ENCODE measurements at places on chromosomes 16 and 17.

- DNase-seq = no peak
These were observed 14.8 kb upstream of the ADCY7 start for GRCh38 chr16:50251375-50252081.

DNA sequence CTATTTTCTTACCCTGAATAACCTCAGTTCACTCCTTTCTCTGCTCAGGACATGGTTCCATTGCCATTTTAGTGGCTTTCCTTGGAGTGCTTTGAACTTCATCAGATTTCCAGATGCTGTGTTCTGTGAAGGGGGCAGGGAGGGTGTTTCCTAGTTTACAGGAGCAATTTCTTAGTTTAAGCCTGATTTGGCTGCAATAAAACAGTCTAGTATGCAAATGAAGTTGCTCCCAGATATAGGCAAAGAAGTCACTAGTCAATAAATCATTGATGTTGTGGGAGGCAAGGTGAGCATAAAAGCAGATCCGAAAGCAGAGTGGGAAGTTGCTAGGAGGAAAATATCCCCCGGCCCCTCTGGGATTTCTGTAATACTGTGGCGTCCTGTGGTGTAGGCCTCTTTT is 202.3 kb downstream of the HS3ST4 start:
- DNase-seq = no peak

DNA sequence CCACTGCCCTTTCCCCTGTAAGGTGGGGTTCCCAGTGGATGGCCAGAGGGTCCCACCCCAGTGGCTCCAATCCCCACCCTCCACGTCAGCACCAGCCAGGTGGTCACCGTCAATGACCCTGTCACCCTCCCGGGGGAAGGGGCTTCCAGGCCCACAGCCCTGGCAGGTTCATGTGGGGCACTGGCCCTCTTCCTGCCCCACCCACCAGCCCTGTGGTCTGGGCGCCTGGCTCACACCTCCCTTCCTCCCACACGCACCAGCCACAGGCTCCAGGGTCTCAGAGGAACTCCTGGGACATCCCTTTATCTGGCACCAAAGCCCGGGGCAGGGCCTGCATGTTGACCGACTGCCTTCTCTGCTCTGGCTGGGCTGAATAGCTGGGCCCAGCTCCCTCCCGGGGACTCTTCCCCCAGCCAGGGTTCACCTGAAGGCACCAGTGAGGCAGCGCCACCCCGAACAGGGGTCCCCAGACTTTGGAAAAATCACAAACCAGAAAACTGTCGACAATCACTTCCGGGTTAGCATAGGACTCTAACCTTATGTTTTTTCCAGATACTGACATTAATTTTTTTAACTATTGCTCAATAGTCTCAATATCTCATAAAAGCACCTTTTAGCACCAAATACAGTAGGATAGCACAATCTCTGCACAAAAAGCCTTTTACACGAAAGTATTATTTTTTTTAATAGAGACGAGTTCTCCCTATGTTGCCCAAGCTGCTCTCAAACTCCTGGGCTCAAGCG is 21.9 kb upstream of the ZC3H18 start:
- no peak for DNase-seq

DNA sequence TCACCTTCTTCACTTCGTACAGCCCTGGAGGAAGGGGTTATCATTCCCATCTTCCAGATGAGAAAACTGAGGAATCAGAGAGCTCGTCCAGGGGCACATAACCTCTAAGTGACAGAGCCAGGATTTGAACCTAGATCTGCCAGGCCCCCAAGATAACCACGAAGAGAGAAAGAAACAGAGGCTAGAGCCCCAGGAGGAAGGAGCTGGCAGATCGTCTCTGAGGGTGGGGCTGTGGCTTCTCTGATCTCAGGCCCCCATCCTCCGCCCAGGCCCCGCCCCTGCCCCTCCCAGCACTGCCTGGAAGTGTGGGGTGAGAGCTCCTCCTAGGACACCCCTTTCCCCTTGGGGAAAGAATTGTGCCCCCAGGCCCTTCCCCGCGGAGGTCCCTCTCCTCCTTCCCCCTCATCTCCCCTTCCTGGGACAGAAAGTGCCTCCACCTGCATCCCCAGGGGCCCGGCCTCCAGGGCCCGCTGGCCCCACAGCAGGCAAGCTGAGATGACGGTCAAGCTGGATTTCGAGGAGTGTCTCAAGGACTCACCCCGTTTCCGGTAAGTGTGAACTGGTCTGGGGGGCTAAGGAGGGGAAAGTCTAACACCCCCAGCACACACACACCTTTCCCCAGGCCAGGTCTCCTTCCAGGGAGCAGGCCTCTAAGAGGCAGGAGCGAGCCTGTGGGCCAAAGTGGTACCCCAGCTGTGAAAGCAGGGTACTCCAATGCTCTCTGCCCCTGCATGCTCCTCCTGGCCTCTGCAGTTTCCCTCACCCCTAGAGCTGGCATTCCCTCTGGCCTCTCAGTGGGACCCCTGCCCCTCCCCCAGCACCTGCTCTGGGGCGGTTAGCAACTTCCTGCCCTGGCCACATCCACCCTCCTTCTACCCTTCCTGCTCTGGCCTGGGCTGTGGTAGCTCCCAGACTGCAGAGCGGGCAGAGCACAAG is at the start of gene ACAP1:
Gene ACAP1 (plus strand): TSS at position 290 of the 936 bp plus-strand sequence. CDS start 206 bp downstream, at position 496.
- DNase-seq = peak; percentile 85

DNA sequence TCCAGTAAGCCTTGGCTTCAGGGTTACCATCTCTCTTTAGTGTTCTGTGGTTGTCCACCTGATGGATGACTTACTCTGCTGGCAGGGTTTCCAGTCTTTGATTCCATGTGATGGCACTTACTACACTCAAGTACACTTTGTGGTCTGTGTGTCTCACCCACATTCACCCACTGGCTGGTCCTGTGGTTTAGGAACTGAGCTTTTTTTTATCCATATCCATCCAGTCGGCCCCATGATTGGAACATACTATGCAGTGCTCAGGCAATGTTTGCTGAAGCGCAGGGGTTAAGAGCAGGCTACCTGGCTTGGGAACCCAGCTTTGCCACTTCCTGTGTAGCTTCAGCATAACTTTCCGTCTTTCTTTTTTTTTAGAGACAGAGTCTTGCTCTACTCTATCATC is 2.8 kb upstream of the FUS start:
- peak; percentile 23 for DNase-seq

- DNase-seq = peak; percentile 19
These were observed 27.9 kb upstream of the OR4D1 start for GRCh38 chr17:58120195-58120822.

- DNase-seq = no peak
These were observed 2.2 kb downstream of the HEATR9 start for GRCh38 chr17:35866341-35866950.

DNA sequence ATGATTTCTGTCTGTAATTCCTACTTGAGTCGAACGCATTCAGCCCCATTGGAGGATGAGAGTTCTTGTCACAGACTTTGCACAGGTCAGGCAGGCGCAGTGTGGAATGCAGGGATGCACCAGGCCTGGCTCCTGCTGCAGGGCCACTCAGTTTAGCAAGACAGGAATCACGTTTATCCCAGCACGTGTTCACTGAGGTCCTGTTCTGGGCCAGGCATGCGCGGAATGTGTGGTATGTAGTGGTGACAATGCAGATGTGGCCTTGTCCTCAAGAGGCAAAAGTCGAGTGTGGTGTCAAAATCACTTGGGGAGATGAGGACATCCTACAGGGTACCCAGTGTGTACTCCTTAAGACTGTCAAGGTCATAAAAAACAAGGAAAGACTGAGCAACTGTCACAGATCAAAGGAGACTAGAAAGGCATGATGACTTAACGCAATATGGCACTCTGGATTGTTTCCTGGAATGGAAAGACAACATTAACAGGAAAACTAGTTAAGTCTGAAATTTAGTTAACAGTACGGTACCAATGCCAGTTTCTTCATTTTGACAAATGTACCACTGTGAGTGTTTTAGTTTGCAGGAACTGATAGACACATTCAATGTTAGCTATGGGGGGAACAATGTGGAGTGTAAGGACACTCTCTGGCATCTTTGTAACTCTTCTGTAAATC is 121.5 kb upstream of the ADAMTS18 start:
- DNase-seq = no peak

GRCh38 chr16:9334103-9334502 is 242.7 kb downstream of the HAPSTR1 start:
- no peak for DNase-seq

- DNase-seq = no peak
These were observed 33.0 kb downstream of the MPRIP start for GRCh38 chr17:17075125-17075781.

- DNase-seq = no peak
These were observed 2.5 kb upstream of the ARHGAP23 start for GRCh38 chr17:38425744-38426143.

DNA sequence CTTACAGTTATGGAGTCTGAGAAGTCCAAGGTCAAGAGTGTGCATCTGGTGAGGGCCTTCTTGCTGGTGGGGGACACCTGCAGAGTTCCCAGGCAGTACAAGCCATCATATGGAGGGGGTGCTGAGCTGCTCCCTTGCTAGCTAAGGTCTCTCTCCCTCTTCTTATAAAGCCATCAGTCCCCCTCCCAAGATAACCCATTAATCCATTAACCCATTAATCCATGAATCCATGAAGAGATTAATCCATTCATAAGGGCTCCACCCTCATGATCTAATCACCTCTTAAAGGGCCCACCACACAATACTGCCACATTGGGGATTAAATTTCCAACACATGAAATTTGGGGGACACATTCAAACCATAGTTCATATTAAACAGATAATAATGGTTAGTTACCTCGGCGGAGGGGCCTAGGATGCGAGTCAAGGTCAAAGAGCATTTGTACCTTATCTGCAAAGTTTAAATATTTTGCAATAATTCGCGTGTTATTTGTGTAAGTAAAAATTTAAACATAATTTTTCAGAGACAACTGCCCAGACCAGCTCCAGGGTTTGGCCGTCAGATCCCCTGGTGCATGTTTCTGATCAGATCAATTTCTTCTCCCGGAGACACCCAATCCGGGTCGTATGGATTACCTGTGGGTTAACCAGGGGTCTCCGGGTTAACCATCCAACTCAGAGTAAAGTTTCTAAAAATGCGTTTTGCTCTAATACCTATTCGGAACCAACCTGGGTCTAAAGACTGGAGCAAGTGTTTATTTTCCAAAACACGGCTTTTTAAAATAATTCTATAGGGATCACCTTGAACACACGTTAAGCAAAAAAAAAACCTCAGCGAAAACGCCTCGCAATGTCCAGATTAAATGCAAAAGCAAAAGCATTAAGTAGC is 740 bp upstream of the POLR3E start:
- no peak for DNase-seq

- peak; percentile 11 for DNase-seq
These were observed 81.8 kb downstream of the C16orf78 start for GRCh38 chr16:49455181-49455990.

DNA sequence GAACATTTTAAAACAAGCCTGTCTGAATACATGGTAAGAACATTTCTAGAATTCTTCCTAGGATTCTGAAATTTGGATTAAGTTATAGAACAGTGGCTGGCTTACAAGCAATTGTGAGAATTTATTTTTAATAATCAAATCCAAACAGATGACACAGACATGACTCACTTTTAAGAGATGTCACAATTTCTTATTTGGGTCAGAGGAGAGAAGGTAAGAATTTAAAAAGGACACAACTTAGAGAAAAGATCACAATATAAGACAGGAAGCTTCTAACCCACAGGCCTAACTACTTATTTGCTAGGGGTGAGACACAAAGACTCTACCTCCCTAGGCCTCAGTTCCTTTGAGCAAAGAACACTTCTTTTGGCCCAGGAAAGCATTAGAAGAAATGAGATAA is 32.7 kb downstream of the ZZEF1 start:
- no peak for DNase-seq

DNA sequence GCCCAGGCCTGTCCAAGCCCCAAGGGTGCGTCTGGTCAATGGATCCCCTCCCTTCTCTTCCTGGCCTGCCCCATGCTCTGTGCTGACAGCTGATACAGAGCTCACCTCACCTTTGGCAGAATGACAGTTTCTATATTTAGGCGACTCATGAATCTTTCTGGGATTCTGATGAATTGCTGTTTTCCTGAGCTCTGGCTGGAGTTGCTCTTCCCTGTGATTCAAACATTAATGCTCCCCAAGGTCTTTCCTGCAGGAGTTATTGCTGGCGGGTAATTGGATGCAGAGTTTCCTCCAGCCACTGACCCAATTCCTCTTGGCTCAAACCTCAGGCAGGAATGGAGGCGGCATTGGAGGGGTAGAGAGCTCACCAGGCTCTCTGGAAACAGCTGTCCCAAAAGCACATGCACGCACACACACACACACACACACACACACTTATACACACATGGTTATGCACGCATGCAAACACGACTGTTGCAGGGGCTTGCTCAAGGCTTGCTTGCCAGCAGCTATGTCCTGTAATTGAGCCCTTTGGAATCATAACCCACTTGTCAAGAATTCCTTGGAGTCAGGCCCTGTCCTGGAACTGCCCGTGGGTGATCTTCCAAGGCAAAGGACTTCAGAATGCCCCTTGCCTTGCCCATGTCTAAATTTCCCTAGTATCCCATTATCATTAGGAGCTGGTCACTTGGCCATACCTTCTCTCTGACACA is 128.8 kb downstream of the ASIC2 start:
- no peak for DNase-seq

- DNase-seq = no peak
These were observed 7.6 kb downstream of the DNAJA3 start for GRCh38 chr16:4433228-4433627.

GRCh38 chr17:55264278-55264644 is 499 bp upstream of the HLF start:
- DNase-seq = no peak

DNA sequence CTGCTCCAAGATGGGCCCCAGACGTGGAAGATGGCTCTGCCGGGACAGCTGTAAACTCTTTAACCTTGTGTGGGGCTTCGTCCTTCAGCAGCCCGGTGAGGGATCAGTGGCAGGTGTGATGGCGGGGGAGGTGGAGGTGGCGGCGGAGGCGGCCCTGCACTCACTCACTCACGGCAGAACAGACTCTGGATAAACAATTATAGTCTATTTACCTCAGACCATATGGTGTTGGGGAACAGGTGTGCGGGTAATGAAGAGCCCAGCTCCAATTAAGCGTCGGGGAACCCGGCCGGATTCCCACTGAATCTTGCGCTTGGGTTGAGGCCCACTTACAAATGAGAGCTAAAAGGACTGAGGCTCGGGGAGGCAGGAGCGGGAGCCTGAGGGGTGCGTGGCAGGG is 104.3 kb upstream of the SDK2 start:
- DNase-seq = no peak

DNA sequence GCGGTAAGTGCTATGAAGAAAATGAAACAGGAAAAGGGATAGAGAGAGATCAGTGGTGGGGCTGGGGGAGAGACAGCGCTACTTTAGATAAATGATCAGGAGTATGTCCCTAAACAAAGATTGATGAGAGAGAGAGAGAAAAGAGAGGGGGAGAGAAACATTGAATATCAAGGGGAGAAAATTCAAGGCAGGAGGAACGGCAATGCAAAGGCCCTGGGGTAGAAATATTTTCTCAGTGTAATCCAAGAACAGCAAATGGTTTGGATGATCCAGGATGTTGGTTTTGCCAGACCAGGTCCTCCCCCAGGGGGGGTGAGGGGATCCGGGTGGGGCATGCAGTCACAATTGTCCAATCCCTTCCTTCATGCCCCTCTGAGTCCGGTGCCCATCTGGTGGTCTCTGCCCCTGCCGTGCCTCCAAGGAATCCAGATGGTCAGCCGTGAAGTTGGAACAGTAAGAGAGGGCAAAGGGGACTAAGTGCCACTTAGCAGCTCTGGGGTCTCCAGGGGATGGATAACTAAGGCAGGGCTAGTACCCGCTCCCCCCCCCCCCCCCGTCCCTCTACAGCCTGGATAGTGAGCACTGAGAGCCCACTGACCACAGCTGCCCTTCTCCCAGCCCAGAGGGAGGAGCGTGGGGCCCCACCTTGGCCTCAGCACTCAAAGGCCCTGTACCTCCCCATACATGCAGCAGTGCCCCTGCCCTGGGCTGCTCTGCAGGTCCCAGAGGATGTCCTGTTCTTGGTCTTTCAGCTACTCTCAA is 43.7 kb downstream of the TMEM132E start:
- DNase-seq = no peak

All from CD4-positive, alpha-beta T cell treated with Interleukin-15 for 1 hour (primary cell).